ENCODE measurements at places on chromosomes 6 and 20. TPM values are rescaled to one million over a fixed set of nuclear protein-coding genes. Genes with fewer than 3 reads are reported as not detected.
A peak's percentile ranks its signal among the peaks of the same experiment; 100 is the strongest.

- DNase-seq: no peak
- H3K27me3 ChIP-seq: peaks cover 3% of the 10 kb centered on the region
- no peaks in the 10 kb centered on the region for H3K4me1 ChIP-seq
- no peaks in the 10 kb centered on the region for H3K36me3 ChIP-seq
- H3K27ac ChIP-seq: no peak overlapping the region
- no peak overlapping the region for H3K4me3 ChIP-seq
Observed at GRCh38 chr6:109291902-109292301, 90.4 kb downstream of the CD164 start.

Gene ID1
- 9.4 TPM for total RNA-seq

Gene THBS2
- not detected for total RNA-seq

- peak overlapping the region; percentile 29 for H3K4me3 ChIP-seq
- no peak for DNase-seq
- peaks cover 7% of the 10 kb centered on the region for H3K36me3 ChIP-seq
- H3K27me3 ChIP-seq: no peaks in the 10 kb centered on the region
- peak overlapping the region; percentile 95 for H3K27ac ChIP-seq
Observed at GRCh38 chr6:16480763-16481560, 242.6 kb downstream of the GMPR start.

Data from CD4-positive, CD25-positive, alpha-beta regulatory T cell (primary cell).